ENCODE measurements at places on chromosomes 4 and X.

DNA sequence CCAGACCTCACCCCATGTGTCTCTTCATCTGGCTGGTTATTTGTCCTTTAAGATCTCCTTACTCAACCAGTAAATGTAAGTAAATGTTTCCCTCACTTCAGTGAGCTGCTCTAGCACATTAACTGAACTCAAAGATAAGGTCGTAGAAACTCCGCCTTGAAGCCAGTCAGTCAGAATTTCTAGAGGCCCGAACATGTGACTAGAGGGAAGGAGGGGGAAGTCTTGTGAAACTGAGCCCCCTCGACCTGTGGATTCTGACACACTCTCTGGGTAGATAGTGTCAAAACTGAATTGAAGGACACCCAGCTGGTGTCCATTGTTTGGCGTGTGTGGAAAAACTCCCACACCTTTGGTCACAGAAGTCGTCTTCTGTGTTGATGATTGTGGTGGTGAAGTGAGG lies 933.9 kb downstream of the ADGRL3 start:
- DNase-seq, result no peak

GRCh38 chr4:25001509-25001908 lies 29.2 kb downstream of the LGI2 start:
- DNase-seq, result no peak

GRCh38 chrX:129697204-129697829 lies 41.5 kb upstream of the XPNPEP2 start:
- no peak for DNase-seq

DNA sequence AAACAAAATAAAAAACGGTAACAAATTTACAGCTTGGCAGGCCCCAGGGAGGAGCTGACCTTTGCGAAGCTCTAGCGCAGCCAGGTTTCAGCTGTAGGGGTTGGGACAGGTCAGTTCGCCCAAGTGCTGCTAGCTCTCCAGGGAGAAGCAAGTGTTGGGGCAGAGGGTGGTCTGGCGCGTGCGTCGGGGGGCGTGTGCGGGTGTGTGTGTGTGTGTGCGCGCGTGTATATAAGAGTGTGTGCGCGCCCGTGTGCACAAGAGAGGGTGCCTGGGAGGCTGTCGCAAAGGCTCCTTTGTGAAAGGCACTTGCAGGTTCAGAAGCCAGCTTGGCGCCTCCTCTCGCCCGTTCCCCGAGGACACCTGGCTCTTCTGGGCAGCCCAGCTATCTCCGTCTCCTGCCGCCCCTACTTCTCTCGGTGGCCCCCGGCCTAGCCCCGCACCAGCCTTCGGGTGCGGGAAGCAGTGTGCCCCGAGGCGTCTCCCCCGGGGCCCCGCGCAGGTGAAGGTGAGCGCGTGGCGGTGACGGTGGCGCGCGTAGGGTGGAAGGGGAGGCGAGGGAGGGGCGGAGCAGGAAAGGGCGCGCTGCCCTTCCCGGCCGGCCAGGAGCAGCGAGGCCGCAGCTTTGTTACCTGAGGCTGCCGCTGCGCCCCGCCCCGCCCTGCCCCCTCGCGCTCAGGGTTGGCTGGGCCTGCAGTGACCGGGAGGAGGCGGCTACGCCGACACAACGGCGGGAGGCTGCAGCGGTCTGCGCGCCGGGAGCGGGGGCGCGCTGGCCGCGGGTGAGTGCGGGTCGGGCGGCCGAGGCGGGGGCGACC lies at the start of gene FHDC1:
Gene FHDC1, plus strand, starts transcription at position 693 of the 815 bp plus-strand sequence. CDS start 6,735 bp downstream, outside the sequence.
- no peak for DNase-seq

GRCh38 chr4:113339430-113339813 lies 290.0 kb downstream of the ANK2 start:
- no peak for DNase-seq

GRCh38 chr4:19514276-19515070 lies 737.2 kb upstream of the SLIT2 start:
- DNase-seq, result no peak
